Melanocyte of skin (primary cell): ENCODE measurements at places on chromosomes 3 and 15. TPM values are rescaled to one million over a fixed set of nuclear protein-coding genes. Genes with fewer than 3 reads are reported as not detected.

SLC15A2 gene
- under 0.01 and 0.15 TPM in 2 replicates for total RNA-seq

TNNC1 gene
- 0.34 TPM in 1 of 2 replicates, not detected in the other for total RNA-seq

AGTR1 gene
- 0.36 TPM in 1 of 2 replicates, not detected in the other for total RNA-seq

TTC14 gene
- total RNA-seq, result 30.2 and 35.8 TPM in 2 replicates

CRTAP gene
- total RNA-seq, result 138 and 203 TPM in 2 replicates

SLC22A13 gene
- 0.33 TPM in 1 of 2 replicates, not detected in the other for total RNA-seq

BBX gene
- 85.6 and 111 TPM in 2 replicates for total RNA-seq

ITGB5 gene
- 30.3 and 84.0 TPM in 2 replicates for total RNA-seq

STARD5 gene
- total RNA-seq, result 3.2 and 5.7 TPM in 2 replicates

RASGRP1 gene
- total RNA-seq, result 0.31 TPM in 1 of 2 replicates, not detected in the other

CFAP161 gene
- total RNA-seq, result 0.31 and 0.67 TPM in 2 replicates
